T-helper 1 cell (primary cell): ENCODE measurements at places on chromosomes 11 and 22.

DNA sequence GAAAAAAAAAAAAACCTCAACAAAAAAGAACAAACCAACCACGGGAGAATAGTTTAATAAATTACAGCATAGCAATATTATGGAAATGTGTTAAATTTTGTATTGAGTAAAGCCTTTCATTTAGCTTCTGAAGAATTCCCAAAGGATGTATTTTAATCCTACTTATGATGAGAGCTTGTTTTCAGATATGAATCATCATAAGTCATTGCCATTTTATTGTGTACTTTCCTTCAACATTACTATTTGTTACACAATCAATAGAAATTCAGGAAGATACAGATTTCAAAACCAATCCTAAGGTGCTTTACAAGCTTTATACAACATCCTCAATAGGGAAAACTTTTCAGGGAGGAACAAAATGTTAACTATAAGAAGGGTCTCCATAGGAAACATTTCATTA, 200.6 kb upstream of the CTSC start:
- DNase-seq: no peak

DNA sequence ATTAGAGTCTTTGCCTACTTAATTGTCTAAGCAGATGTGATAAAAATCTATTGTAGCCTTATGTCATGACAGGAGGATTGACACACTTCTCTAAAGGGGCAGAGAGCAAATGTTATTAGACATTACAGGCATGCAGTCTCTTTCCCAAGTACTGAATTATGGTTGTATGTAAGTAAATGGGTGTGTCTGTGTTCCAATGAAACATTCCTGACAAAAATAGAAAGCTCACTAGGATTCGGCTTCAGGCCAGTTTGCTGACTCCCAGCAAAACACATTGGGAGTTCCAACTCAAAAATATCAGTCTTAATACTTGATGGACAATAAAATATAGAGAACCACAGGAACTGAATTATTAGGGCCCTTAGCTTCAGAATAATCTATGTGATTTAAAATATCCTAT, 1480.4 kb downstream of the FAM181B start:
- DNase-seq: no peak

- DNase-seq: no peak
Observed at GRCh38 chr22:43205748-43206508, 19.0 kb upstream of the TTLL12 start.

DNA sequence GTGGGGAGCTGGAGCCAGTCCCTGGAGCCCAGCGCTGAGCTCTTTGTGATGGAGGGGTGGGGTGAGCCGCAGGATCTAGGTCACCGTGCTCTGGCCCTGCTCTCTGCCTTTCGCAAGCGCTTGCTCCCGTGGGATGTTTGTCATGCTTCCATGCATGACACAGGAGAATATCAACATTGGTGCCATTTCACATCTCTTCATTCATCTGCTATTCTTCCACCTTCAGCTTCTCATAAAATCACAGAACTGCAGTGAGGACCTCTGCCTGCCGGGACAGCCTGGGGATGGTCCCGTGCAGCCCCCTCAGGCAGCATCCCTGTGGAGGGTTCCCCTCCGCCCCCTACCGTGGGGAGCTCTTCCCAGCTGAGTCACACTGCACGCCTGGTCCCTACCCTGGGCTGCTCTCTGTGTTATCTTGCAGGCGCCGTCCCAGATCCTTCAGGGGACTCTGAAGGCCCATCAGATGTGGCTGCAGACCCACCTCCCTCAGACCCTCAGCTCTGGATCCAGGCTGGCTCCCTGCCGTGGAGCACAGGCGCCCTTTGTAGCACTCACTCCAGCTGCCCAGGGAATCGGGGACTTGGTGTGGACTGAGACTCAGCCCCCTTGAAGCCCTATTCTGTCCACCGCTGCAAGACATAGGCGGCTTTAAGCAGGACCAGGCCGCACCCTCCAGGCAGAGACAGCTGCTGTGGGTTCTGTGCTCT, 5.1 kb upstream of the SEPTIN5 start:
- no peak for DNase-seq

DNA sequence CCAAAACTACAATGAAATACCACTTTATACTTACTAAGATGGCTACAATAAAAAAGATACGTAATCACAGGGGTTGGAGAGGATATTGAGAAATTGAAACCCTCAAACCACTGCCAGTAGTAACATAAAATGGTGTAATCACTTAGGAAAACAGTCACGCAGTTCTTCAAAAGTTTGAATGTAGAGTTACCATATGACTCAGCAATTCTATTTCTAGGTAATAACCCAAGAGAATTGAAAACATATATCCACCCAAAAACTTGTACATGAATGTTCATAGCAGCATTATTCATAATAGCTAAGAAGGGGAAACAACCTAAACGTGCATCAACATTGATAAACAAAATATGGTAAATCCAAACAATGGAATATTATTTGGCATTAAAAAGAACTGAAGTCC, 24.4 kb upstream of the PSMA1 start:
- no peak for DNase-seq

GRCh38 chr22:38479096-38479837, 11.4 kb downstream of the KDELR3 start:
- DNase-seq: no peak

GRCh38 chr22:19446603-19447329, 745 bp downstream of the C22orf39 start:
- DNase-seq: no peak

GRCh38 chr11:127339376-127339775, 338.8 kb upstream of the KIRREL3 start:
- DNase-seq: no peak

- no peak for DNase-seq
Observed at GRCh38 chr11:65380460-65381119, 1.9 kb downstream of the SLC25A45 start.

DNA sequence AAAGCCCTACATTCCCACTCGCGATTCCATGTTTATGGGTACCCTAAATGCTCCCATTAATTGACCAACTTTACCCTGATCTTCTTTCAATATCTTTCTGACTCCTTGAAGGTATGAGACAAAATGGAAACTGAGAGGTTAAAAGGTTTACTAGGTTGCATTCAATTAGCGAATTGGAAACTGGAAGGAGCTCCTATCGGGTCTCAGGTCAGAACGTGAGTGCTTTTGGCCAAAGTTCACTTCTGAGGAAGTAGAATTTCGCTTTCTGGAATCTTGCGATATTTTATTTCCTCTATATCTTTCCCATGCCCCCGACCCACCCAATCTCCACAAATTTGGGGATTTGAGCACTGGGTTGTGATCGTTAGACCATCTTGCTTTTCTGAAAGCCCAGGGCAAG, 2.6 kb downstream of the EHF start:
- no peak for DNase-seq

- no peak for DNase-seq
Observed at GRCh38 chr11:113161711-113162591, 152.4 kb upstream of the TTC12 start.

DNA sequence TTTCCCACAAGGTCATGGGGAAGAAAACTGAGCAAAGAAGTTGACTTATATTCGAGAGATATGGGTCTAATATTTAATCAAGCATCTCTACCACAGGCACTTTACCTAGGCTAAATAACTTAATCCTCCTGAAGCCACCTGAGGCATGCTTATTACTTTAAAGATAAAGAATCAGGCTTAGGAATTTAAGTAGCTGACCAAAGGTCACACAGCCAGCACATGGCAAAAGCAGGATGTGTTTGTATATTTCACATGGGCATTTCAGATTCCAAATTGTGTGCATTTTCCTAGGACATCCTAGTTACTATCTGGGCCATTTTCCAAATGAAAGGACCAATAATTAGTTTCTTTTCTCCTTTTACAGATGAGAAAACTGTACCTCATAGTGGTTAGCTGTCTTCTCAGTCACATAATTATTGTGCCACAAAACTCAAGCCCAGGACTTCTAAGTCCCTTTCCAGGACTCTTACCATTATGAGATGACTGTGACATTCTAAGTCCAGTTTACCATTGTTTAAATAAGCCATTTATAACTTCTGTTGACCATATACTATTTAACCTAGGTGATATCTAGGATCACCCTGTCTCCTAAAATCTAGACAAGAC, 112.1 kb upstream of the ZC3H12C start:
- DNase-seq: no peak

DNA sequence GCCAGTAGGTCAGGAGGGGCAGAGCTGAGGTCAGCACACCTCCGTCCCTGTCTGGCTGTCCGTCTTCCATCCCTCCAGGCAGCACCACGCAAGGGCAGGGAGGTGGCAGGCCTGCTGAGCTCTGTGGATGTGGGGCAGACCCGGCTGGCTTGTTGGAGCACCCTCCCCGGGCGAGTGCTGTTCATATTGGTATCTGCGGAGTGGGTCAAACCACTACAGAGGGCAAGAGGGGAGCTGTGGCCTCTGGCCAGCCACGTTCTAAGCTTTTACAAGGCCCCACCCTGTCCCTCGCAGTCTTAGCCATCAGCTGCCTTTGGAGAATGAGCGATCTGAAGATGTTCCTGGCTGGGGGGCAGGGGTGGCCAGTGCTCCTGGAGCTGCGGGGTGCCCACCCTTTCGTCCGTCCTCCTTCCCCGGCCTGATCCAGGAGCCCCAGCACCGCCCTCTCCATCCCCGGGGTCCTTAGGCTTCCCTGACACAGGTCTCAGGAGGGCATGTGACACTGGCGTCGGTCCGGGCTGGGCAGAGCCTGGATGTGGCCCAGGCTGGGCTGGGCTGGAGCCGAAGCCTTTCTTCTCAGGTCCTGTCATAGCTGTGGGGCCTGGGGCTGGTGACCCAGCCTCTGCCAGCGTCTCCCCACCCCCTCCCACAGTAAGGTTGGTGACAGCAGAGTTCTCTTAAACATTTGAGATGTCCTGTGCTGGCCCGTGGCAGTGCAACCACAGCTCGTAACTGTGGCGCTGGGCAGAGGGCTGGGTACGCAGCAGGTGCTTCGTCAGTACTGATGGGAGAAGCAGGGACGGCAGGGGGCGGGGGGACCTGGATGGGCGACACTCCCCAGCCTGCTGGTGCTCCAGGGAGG, 31.7 kb upstream of the GRAMD4 start:
- DNase-seq: no peak

DNA sequence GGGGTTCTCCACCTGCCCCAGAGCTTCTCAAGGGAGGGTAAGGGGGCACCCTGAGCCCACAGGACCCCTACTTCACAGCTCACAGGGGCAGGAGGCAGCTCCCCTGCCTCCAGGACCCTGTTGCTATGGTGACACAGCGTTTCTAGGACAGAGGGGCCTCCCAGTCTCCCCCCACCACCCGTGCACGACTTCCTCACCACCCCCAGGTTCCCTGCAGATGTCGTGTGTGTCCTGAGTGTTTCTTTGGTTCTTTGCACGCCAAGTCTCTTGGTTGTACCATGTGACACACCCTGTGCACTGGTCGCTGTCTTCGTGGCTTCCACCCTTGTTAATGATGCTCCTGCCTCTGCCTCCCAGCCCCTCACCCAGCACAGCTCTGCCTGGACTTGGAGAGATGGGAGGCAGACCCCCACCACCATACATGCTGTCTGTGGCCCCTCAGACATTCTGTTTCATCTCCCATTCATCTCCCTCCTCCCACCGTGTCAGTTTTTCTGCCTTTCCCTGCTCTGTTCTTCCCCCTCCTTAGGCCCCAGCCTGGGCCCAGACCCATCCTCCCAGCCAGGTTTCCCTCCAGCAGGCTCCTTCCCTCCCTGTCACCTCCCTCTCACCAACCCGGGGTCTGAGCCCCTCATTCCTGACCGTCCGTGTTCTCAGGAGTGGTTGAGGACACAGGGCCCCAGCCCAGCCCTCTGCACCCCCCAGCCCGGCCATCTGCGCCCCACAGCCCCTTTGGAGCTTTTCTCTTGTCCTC, 24.5 kb upstream of the RAB1B start:
- no peak for DNase-seq

GRCh38 chr11:6390718-6391469, 620 bp downstream of the SMPD1 start:
- DNase-seq: no peak

DNA sequence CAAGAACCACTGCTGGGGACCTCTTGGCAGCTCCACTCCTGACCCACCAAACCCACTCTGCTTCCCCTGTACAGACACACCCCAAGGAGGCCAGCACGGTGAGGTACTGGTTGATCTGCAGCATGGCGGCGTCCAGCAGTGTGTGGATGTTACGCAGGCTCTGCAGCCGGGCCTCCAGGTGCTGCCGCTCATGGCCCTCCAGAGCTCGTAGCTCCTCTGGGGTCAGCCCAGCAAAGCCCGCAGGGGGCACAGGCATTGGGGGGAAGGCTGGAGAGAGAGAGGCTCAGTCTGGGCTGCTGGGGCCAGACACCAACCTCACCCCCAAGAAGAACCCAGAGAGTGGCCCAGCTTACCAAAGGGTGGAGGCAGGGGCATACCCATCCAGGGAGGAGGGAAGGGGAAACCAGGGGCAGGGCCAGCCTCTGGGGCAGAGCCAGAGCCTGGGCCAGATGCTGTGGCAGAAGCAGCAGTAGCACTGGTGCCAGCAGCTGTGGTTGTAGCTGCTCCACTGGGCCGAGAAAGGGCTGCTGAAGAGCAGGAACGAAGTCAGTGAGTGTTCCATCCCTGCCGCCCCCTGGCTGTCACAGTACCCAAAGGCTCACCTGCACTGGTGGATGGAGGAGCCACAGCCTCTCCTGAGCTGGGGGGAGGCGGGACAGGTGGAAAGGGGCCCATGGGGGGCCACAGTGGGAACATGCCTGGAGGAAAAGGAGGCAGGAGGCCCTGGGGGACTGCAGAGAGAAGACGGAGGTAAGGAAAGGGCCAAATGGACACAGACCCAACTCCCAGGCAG, 4.5 kb downstream of the SYVN1 start:
- no peak for DNase-seq

- no peak for DNase-seq
Observed at GRCh38 chr11:65952052-65952521, 6.8 kb downstream of the TSGA10IP start.
